ENCODE measurements at places on chromosomes 4 and X. TPM values are rescaled to one million over a fixed set of nuclear protein-coding genes. Genes with fewer than 3 reads are reported as not detected.

Gene ZFYVE28
- total RNA-seq = 2.7 TPM

Gene SH2D1A
- total RNA-seq = not detected

Gene NAP1L5
- 2.4 TPM for total RNA-seq

Gene PHEX
- total RNA-seq = 0.29 TPM

Gene TLR10
- not detected for total RNA-seq

Gene CLDN34
- not detected for total RNA-seq

Gene SSX3
- not detected for total RNA-seq

Gene GPR82
- total RNA-seq = not detected

Gene KLHL4
- 3.5 TPM for total RNA-seq

Gene HSD17B13
- total RNA-seq = 0.05 TPM

Gene TMSB4X
- 5,391 TPM for total RNA-seq

Gene SERPINA7
- total RNA-seq = not detected

Gene RENBP
- total RNA-seq = 0.07 TPM

Gene CLIC2
- 0.23 TPM for total RNA-seq

Gene SPANXC
- 1.0 TPM for total RNA-seq

Gene CFAP99
- total RNA-seq = 0.12 TPM

Gene GATA1
- total RNA-seq = not detected

Gene SAGE1
- total RNA-seq = not detected

Gene CYTL1
- not detected for total RNA-seq

Gene ODAPH
- total RNA-seq = 0.23 TPM

All from A549 treated with DMSO at 1 μM for 4 hours (cell line).